ENCODE measurements at places on chromosomes 4 and X.
A peak's percentile ranks its signal among the peaks of the same experiment; 100 is the strongest.

- DNase-seq, result no peak
These were observed 28.8 kb downstream of the TXK start for GRCh38 chr4:48105230-48105629.

DNA sequence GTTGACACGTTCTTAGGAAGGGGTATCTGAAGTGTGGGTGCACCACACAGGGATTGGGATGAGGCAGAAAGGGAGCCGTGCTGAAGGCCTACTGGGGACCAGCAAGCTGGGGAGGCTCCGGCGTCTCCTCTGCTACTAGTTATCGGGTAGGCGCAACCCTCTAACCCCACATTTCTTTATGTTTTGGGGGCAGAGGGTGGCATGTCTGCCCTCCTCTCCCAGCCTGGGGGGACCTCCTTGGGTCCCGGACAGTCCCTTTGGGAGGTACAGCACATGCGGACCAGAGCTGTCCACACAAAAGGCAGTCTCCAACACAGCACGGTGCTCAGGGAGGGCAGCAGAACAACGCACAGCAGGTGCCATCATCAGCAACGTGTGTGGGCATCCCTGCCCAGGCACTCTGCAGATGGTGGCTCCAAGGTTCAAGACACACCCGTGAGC, 33.2 kb downstream of the WDR1 start:
- DNase-seq, result peak; percentile 3

DNA sequence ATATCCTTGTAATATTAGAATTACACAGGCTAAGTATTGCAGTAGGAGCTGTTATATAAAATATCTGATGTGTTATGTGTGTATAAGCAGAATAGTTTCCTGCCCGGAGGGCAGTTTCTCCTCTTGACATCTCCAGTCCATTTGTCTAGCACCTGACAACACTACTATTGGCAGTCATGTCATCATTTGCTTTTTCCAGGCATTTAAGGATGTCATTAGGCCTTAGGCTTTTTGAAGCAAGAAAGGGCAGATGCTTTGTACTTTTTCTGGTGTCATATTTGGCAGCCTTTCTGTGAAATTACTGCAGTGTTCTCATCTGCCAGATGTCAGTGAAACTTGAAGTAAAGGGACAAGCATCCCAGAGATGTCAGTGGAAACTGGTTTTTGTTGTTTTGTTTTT, 2017.6 kb upstream of the IGFBP7 start:
- no peak for DNase-seq

DNA sequence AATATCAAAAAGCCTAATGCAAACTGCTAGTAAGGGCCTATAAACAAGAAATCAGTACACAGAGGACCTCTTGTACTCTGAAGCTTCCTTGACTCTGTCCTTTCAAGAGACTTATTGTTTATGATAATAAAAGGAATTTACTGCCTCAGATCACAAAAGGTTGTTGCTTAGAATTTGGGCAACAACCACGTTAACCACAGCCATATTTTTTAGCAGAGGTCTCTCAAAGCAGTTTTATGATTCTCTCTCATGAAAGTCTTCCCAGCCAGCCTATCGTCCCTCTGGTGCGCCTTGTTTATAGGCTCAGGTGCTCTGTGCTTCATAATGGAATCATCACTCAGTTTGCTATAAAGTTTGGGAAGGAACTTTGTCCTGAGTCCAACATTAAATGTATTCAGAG, 270.6 kb downstream of the RCHY1 start:
- no peak for DNase-seq

- DNase-seq, result no peak
These were observed 58.6 kb upstream of the P2RY10 start for GRCh38 chrX:78886550-78886949.

DNA sequence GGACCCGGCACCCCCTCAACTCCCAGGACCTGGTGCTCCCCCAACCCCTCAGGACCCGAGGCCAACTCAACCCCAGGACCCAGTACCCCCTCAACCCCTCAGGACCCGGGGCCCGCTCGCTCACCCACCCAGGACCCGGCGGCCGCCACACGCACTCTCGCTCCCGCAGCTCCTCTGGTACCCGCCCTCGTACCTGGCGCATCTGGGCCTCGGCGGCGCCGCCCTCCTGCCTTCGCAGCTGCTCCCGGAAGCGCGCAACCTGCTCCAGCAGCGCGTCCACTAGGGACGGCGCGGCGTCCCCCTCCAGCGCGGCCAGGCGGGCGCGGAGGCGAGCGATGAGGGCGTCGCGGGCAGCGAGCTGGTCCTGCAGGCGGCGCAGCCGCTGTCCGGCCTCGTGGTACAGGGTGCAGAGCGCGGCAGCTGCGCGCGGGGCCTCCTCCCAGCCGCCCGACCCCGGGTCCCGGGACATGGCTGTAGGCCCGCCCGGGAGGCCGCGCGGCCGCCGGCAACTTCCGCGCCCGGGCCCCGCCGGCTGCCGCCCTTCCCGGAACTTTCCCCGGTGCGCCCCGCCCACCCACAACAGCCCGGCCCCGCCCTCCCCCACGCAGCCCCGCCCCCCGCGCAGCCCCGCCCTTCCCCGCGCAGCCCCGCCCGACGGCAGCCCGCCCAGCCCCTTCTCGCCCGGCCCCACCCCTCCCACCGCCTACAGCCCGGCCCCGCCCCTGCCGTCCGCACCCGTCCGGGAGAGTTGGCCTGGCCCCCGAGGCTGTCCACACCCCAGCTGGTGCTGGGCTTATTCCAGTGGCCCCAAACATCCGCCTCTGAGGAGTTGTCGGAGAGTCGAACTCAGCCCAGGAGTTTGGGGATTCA, at the start of gene TNIP2:
TNIP2 (minus strand) TSS at position 516 of the 870 bp plus-strand sequence; CDS start at position 469, 47 bp downstream.
- DNase-seq, result peak; percentile 93

DNA sequence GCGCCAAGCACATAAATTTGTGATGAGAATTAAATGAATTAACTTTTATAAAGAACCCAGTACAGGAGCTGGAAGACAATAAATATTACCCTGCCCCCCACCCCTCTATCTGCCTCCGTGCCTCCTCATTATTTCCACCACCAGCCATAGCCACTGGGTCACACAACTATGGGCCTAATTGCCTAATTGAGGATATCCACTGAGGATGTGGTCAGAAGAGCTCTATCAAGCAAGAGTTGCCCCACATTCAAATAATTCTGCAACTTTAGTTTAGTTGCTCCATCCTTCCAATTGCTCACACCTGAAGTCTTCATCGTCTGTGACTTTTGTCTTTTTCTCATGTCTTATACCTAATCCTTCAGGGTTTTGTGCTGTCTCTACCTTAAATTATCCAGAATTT, 9.5 kb upstream of the CXCL8 start:
- no peak for DNase-seq

GRCh38 chrX:154027986-154028385, 8.3 kb upstream of the IRAK1 start:
- DNase-seq, result no peak

- no peak for DNase-seq
These were observed 22.9 kb downstream of the PABPC4L start for GRCh38 chr4:134178706-134179105.

DNA sequence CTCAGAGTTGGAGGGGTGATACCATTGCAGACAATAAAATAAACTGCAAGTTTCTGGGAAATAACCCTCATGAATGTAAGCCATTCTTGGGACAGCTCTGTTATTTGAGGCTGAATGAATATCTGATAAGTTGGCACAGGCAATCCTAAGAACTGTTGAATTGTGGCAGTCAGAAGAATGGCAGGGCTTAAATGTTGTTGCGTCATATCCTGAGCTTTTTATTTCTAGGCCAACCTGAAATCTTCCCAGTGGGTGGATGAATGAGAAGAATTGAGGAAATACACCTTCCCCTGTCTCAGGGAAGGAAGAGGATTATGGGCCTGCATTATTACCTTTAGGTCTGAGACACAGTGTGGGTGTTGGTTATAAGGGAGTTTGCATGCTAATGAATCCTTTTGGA, 64.4 kb upstream of the C4orf54 start:
- DNase-seq, result no peak

GRCh38 chrX:76657499-76657898, 230.0 kb downstream of the MAGEE1 start:
- no peak for DNase-seq

- no peak for DNase-seq
These were observed 377.5 kb downstream of the KCNIP4 start for GRCh38 chr4:21571100-21571499.

DNA sequence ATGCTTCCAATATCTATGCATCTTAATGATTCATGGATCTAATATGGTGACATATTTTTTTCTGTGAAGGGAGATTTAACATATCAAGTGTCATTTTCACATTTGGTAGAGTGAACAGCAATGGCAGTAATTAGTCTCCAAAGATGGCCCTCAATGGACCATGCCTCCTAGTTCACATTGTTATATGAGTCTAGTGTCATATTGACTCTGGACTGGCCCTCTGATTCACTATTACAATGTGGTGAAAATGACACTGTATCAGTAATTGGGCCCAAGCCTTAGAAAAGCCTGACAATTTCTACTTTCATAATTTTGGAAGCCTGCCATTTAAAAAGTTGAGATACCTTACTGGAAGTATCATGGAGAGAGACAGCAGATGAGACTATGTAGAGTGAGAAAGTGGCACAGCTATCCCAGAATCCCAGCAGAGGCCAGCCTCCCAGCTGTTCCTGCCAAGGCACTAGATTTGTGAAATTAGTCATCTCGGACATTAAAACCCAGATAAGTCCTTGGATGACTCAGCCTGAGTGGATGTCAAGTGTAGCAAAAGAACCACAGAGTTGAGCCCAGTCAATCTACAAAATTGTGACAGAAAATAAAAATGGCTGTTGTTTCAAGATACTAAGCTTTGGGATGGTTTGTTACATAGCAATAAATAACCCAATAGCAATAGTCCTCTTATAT, 68.4 kb downstream of the ARHGEF38 start:
- no peak for DNase-seq

DNA sequence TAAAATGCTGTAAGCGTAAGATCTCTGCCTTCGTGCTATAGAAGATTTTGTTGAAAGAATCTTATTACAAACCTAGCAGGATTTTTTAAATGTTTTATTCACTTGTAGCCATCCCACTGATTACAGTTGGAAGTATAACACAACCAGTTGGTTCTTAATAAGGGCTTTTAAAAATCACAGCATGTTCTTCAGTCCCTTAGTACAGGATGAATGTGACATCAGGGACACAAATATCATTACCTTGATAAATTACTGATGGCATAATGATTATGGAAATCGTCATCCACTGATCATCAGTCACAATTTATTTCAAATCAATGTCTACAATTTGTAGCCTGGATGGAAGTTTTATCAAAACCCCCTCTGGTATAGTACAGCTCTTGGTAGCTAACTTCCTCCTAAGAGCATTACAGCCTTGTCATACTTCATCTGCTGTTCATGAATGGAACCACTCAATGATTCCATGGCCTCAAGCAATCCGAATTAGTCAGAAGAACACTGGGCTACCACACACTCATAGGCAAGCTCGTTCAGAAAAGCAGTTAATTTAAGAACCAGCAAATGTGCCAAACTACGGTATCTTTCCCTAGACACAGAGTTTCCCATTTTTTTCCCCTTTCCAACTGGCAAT, 389.2 kb upstream of the TENM3 start:
- DNase-seq, result no peak

DNA sequence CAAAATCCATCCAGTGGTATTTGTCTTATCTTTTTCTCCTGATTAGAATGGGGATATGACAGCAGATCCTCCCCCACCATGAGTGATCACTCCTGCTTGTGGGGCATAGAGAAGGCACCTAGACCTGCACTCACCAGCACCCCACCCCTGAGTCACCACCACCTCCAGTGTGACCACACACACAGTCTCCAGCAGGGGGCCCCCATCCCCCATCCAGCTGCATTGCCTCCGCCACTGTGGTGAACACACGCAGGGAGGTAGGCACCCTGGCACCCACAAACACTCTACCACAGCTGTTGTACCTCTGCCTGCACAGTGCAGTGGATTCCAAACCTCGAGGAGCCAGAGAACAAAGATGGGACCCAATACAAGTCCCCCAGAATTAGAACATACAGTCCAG, 9.0 kb upstream of the MAGEA8 start:
- peak; percentile 22 for DNase-seq

- DNase-seq, result no peak
These were observed 75.9 kb upstream of the CAMK2D start for GRCh38 chr4:113837397-113837796.

GRCh38 chr4:71009890-71010588, 16.6 kb downstream of the DCK start:
- DNase-seq, result no peak

DNA sequence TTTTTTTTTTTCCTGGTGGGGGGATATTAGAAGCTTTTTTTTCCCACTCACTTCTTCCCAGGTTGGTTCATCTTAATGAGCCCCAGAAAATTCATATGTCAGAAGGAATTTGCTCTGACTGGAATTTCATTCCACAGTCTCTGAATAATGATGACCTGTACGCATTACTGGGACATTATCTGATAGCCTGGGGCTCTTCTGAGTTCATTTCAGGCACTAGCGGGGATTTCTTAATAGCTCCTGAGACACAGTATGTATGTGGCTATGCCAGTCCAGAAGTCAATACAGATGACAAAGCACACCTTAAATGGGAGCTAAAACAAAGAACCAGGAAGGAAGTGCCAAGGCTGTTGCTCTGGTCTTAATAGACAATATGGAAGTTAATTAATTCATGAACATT, 295.2 kb upstream of the IGFBP7 start:
- no peak for DNase-seq

- no peak for DNase-seq
These were observed 947.9 kb downstream of the PDHA2 start for GRCh38 chr4:96787766-96788165.

GRCh38 chr4:106270736-106271135, 45.3 kb downstream of the TBCK start:
- DNase-seq, result no peak

- no peak for DNase-seq
These were observed 27.2 kb downstream of the HTR2C start for GRCh38 chrX:114611018-114611619.

GRCh38 chr4:93983140-93983539, 154.6 kb downstream of the ATOH1 start:
- DNase-seq, result no peak

DNA sequence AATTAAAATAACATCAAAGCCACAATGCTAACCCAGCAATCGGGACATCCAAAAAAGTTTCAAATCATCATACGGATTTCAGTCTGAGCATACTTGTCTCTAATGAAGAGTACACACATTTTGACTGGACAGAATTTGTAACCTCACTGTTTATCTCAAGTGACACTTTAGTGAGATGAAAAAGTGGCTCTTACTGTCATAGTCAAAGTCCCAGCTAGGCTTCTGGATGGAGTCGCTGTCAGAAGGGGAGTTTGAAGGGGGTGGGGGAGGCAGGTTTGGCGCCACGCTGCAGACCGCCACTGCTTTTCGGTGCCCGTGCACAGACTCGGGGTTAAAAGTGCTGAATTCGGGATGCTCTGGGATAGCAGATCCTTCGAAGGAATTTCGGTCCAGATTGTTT, 41.0 kb upstream of the MTNR1A start:
- no peak for DNase-seq

GRCh38 chr4:189202182-189202868, 738.3 kb upstream of the FRG1 start:
- DNase-seq, result no peak

Measured in GM12892 (cell line).